NCI-H510A treated with DMSO at 0.1 percent for 48 hours (cell line): ENCODE measurements at places on chromosomes 5 and 9.

- no peak for DNase-seq
Measured at GRCh38 chr9:37956904-37957663, 53.2 kb upstream of the SLC25A51 start.

- DNase-seq, result no peak
Measured at GRCh38 chr5:126681970-126682369, 81.2 kb downstream of the PHAX start.

GRCh38 chr5:31244921-31245320, 51.4 kb downstream of the CDH6 start:
- no peak for DNase-seq

DNA sequence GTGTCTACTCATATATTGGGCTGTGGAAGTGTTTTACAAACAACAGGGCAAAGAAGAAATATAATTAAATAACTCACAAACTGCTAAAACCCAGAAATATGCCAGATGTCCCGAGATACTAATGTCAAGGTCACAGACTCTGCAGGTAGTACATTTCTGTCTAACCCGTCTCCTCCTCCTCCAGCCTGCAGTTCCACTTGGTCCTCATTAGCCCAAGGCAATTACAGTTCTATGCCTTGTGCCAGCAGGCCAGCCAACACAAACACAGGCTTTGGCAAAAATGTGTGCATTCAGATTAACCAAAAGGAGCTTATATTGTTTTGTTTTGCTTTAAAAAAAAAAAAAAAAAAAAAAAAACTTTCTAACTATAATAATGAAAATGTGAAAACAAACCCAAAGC, 148.8 kb downstream of the MYO10 start:
- DNase-seq, result no peak

GRCh38 chr5:92939428-92939827, 641.6 kb downstream of the NR2F1-AS1 start:
- no peak for DNase-seq

DNA sequence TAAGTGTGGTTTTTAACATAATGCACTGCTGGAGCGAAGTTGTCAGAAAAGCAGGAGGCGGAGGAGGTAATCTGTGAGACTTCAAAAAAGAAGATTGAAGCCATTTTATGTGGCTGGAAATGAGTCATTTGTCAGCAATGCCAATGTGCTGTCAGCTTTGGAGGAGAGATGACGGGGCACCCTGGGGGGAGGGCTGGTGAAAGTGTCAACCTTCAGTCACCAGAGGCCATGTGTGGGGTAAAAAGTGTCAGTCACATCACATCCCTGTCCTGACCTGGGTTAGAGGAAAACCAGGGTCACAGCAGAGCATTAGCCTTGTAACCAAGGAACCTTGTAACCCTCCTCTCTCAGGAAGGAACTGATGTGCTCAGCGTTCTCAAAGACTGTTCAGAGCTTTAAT, 59.1 kb downstream of the TLR4 start:
- no peak for DNase-seq

GRCh38 chr9:34777666-34778065, 67.7 kb upstream of the CCL21 start:
- DNase-seq, result no peak

- DNase-seq, result no peak
Measured at GRCh38 chr9:14312719-14313377, 1.1 kb downstream of the NFIB start.

DNA sequence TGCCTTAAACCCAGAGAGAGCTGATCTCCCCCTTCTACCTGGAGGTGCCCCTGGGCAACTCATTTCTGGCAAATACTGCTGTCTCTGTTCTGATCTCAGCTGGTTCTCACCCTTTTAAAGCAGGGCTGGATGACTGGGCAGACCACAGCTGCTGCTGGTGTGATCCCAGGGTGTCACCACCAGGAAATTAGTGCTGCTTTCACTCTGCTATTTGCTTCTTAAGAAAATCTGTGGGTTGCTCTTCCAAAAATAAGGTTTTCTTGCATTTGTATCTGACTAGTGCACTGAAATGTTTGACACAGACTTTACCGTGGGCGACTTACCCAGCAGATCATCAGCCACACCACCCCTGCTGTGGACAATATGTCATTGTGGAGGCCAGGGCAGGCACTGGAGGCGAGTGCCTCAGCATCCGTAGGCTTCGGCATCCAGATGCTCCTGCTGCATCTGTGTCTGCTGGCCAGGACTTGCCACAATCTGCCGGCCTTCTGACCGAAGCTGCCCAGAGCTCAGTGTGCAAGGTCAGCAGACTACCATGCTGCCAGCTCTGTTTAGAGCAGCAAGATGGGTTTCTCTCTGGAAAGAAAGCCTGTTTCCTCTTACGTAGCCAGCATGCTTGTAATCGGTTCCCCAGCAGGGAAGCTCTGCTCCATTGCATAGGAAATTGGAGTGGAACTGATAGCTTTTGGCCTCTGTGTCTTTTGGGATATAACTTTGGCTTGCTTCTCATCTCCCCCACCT, 13.6 kb downstream of the ARHGAP26 start:
- DNase-seq, result no peak

- no peak for DNase-seq
Measured at GRCh38 chr5:100577506-100577905, 42.3 kb downstream of the FAM174A start.

DNA sequence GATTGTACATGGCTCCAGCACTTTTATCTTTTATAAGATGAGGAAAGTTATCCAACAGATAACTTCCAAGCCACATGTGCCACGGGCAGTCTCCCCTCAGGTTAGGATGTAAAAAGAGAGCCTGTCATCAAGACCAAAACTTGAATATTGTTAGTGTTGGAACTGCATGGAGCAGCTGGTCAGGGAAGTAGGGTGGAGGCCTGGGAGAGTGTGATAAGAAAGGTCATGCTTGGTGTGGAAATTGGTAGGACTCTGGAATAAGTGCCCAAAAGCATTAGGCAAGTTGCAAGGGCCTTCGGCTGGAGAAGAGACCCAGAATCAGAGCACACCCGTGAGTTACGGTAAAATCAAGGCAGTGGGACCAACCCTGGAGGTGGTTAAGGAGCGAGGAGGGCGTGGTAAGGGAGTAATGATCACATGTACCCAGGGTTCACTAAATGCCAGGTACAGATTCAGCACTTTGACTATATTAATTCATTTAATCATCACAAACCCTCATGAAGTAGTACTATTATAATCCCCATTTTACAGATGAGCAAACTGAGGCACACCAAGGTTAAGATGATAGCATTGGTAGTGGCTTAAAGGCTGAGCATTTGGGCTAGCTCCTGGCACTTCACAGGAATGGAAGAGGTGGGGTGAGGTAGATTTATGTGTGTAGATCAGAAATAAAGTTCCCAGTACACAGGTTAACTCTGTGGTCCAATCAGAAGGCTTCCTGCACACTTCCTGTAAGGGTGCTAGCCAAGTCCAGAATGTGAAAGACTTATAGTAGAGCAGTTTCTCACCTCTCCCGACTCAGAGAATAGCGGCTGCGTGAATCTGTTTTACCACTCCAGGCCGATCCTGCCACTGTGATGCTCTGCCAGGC, 96.5 kb upstream of the ZNF608 start:
- no peak for DNase-seq

GRCh38 chr5:73388306-73388684, 60.3 kb downstream of the FOXD1 start:
- peak; percentile 16 for DNase-seq

DNA sequence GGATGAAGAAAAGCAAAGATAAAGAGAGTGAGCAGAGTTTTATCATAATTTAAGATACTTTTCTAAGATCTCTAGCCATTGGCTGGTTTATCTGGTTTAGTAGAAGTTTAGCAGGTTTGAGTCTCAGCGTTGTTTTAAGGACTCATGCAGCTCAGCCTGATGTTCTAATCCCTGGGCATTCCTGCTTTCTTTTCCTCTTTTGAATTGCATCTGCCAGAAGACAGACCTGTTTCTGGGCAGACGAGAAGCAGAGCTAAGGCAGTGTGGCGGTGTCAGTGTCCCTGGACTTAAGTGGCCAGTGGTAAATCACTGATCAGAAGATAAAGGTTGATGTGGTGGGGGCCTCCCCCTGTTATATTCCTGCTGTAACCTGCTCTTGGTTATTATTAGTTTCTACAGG, 138.6 kb downstream of the ADCY2 start:
- DNase-seq, result no peak

GRCh38 chr5:85000671-85001070, 616.0 kb upstream of the EDIL3 start:
- DNase-seq, result no peak

DNA sequence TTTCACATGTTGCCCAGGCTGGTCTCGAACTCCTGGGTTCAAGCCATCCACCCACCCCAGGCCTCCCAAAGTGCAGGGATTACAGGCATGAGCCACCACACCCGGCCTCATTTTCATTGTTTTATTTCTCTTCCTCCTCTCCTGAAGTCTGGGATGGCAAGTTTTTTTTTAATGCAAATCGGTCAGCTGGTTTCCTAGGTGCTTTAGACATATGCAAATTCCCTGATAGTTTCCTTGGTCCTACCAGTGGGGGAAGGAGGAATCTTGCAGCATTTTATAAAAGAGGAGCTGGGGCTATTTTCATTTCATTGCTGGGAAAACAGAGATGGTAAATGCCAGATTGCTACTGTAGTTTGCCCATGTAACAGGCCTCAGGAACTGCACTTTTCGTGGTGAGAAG, 179.4 kb downstream of the ACTL7B start:
- no peak for DNase-seq
